Left renal cortex interstitium (tissue), 4 donors: ENCODE measurements at places on chromosomes 6 and 20.

DNA sequence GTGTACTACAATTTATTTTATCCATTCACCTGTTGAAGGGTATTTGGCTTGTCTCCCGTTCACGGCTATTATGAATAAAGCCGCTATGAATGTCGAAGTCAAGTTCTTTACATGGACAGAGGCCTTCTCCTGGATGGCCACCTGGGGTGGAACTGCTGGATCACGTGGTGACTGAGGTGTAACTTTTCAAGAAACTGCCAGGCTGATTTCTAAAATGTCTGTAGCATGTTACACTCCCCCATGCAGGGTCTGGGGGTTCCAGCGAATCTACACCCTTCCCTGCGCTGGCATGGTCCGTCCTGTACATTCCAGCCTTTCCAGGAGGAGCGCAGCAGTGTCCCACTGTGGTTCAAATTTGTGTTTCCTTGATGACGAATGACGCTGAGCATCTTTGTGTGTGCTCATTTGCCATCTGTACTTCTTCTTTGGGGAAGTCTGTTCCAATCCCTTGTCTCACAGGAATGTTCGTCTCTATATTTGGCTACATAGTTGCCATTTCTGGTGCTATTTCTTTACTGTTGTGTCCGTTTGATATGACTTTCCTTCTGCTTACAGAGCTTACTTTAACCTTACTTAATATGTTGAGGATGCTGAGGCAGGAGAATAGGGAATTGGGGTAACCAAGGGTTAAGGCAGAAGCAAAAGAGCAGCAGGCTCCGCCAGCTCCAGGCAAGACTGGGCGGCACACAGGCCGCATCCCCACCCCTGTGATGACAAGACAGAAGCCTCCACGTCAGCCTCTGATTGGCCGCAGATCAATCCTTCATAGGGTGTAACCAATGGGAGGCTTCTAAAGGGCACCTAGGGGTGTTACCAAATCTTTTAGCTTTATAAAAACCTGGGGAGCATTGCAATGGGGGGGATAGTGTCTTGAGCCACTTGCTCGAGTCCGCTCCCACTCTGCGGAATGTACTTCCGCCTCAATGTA, 106.6 kb downstream of the TAF4 start:
- DNase-seq = no peak

- no peak for DNase-seq
Observed at GRCh38 chr6:137914530-137915193, 47.6 kb downstream of the TNFAIP3 start.

- no peak for DNase-seq
Observed at GRCh38 chr6:33633462-33634158, 12.5 kb downstream of the ITPR3 start.

- DNase-seq = no peak
Observed at GRCh38 chr6:169470790-169471189, 217.1 kb upstream of the THBS2 start.

DNA sequence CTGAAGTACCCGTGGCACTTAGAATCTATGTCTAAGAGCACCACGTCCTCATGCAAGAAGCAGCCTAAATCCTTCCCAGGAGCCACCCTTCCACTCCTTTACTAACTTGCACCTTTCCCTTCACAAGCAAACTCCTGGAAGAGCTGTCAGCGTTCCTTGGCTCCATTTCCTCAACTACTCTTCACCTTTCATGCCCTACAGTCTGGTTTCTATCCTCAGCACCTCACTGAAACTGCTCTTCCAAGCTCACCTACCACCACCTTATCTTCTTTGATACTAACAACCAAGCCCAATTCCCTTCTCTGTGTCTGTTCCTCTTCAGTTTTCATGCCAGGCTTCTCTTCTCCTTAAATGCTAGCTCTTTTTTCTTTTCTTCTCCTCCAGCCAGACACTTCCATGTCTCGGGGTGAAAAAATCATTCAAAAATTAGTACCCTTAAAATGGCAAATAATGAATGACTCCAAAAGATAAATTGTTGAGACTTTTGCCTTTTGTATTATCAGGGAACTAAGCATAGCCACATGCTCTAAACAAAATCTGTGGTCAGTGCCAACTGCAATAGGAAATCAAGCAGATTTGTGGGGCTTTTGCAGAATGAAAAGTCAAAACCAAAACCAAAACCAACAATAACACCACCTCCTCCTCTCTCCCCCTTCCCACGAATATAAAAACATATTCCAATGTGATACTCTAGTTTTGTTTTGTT, 149.6 kb upstream of the KCNK16 start:
- no peak for DNase-seq

DNA sequence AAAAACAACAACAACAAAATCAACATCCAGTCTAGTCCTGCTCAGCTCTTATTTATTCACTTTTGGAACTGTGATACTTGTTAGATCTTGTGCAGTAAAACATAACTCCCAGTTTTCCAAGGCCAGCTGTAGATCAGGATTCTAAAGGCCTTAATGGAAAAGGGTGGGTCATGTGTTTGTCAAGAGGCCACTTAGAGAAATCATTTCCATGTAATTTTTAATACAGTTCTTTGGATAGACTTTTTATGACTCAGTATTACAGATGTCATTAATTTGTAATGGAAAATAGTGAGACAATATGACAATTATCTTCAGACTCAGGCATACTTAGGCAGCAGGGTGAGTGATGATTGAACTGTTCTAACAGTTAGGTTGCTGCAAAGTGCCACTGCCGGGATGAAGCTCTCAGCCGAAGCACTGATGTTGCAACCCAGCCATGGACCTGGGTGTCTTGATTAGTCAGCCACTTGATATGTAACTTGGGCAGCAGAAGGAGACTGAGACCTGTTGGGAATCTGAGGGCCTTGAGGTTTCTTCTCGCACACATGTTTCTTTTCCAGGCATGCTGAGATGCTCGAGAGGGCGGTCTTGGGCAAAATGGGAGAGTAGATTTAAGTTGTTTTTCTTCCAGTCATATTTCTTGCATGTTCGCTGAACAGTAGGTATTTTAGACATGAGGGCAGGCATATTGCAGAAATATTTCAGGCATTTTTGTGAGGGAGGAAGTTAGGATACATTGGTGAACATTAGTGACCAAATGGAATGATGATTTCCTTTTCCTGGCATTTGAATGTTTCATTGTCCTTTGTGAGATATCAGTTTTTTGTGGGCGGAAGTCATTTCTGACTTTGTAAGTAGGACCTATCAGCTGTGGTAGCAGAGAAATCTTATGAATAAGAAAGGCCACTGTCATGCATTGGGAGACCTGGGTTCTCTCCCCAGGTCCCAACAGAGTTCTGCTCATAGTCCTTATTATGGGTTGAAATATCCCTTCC, 52.3 kb downstream of the SLX4IP start:
- DNase-seq = no peak

GRCh38 chr20:59289994-59290393, 10.4 kb upstream of the EDN3 start:
- no peak for DNase-seq

DNA sequence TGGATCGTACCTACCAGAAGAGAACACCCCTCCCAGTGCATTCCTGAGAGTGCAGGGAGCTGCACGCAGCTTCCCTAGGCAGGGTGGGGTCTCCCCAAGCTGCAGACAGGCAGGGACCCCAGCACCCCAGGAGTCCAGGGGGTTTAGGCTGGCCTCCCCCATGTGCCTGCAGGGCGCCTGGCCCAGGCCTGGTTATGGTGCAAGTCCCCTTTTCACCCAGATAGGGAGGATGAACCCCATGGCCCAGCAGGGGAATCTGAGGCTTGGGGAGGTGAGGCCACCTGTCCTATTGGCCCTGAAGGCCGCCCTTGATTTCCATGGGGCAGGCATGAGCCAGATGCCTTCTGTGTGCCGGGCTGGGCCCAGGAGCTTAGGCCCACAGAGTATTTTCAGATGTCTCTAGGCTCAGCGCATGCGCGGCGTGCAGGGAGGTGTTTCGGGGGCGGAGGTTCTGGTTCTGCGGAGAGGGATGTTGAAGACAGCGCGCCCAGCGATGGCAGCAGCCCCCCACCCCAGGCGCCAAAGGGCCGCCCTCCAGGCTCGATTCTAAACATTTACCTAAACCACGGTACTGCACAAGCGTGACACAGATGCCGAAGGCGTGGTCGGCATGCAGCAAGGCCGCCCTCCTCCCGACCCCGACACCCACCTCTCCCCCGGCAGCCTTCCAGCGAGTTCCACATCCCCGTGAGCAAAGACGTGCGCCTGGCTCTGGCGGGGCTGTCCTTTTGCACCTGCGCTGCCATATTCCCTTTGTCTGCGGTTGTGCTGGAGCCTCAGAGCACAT, 29.4 kb downstream of the COL20A1 start:
- DNase-seq = no peak
